ENCODE measurements at places on chromosomes 4 and X.

DNA sequence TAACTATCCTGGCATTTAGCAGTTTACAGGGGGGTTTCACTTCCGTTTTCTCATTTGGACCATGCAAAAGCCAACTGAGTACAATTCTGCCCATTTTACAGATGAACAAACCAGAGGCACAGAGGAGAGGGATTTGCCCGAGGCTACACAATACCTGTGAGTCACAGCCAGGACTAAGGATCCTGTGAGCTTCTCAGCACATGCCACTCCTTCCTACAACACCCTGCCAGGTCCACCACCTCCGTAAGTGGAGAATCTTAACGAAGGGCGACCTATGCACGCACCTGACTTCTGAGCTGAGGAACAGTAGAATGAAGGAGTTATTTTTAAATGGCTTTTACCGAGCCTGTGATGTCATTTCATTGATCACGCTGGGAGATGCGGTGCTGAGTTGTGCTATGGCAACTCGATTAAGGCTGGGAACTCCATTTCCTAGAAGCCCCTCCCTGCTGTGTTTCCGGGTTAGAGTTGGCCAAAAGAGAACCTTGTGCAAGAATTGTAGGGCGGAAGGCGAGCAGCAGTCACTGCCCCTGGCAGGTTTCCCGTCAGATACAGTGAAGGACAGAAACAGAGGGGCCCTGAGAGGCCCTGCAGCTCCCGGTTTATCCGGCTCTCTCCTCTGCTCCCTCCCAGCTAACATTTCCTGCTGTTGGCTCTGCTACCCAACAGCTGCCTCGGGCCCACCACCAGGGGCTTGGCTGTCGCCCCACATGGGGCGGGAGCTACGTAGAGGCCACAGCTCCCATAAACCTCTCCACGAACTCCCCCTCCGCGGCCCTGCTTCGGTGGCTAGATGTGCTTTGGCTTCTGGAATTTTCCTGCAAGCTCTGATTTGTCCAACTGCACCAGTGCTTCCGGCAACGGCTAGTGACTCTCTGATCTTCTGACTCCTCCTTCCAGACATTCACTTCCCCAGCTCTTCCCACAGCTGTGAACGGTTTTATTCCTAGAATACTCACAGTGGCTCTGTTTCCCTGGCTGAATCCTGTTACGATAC, 75.1 kb upstream of the USP9X start:
- DNase-seq: peak; percentile 75

- DNase-seq: no peak
Observed at GRCh38 chrX:155747520-155747919, 133.6 kb upstream of the VAMP7 start.

GRCh38 chr4:3750334-3750733, 15.9 kb upstream of the ADRA2C start:
- DNase-seq: no peak

DNA sequence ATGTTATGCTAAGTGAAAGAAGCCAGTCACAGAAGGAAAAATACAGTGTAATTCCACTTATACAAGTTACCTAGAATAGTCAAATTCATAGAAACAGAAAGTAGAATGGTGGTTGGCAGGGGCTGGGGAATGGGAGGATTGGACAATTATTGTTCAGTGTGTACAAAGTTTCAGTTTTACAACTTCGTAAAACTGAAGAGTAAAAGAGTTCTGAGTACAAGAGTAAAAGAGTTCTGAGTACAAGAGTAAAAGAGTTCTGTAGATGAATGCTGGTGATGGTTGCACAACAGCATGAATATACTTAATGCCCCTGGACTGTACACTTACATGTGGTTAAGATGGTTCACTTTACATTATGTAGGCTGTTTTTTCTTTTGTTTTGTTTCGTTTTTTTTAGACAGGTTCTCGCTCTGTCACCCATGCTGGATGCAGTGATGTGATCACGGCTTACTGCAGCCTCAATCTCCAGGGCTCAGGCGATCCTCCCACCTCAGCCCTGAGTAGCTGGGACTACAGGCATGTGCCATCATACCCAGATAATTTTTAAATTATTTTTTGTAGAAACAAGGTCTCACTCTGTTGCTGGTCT, 230.9 kb downstream of the SOWAHB start:
- DNase-seq: no peak

GRCh38 chr4:13953083-13953482, 325.6 kb upstream of the BOD1L1 start:
- no peak for DNase-seq

GRCh38 chrX:9461087-9461486, 3.8 kb upstream of the TBL1X start:
- DNase-seq: no peak

GRCh38 chr4:106048250-106048971, 153.1 kb downstream of the NPNT start:
- DNase-seq: no peak

- no peak for DNase-seq
Observed at GRCh38 chrX:139758809-139759208, 50.8 kb upstream of the MCF2 start.

DNA sequence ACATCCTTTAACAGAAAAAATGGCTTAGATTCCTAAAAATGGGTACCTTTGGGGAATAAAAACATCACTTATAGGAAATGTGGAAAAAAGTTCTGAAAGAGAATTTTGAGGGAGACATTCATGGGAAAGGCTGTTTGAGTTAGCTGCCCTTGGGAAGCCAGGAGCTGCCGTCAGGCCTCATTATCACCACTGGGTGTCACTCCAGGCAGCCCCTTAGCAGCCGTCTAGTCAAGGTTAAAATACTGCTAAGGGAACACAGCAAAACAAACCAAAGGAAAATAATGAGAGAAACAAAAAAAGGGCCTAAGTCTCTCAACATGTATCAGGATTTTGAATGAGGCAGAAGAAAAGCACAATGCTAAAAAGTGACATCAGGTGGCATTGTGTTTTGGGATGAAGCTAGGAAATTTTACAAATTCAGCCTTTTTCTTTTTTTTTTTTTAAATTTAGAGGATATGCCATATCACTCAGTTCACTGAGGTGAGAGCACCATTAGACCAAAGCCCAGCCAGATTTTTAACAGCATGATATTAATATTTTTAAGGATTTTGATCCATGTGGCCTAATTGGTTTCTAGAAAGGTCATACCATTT, 235.3 kb downstream of the GPAT3 start:
- no peak for DNase-seq

DNA sequence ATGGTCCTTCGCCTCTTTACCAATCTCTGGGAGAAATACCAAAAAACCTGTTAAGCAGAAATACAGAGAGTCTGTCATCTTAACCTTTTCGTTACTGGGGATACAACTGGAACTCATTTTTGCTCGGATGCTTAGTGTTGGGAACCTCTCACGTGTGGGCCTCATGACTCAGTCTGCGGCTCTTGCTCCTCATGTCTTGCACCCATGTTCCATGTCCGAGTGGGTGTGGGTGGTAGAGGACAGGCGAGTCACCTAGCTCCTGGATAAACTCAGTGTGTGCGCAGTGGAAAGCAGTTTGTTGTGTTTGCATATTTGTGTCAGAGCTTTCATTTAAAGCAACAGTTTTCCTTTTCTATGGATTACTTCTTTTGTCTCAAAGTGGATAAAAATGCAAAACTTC, 70.6 kb downstream of the TNIP2 start:
- DNase-seq: no peak

DNA sequence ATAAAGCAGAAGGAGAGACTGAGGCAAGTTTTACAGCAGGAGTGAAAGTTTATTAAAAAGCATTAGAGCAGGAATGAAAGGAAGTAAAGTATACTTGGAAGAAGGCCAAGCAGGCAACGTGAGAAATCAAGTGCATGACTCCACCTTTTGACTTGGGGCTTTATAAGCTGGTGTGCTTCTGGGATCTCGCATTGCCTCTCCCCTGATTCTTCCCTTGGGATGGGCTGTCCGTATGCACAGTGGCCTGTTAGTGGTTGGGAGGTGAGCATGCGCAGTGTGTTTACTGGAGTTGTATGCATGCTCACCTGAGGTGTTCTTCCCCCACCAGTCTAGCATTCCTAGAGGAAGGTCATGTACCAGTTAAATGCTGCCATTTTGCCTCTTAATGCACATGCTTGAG, 29.1 kb upstream of the C1QTNF7 start:
- no peak for DNase-seq

- DNase-seq: no peak
Observed at GRCh38 chr4:83556816-83557215, 20.9 kb downstream of the GPAT3 start.
